Caco-2 (cell line): ENCODE measurements at places on chromosomes 3 and 15. TPM values are rescaled to one million over a fixed set of nuclear protein-coding genes. Genes with fewer than 3 reads are reported as not detected.

The ALS2CL gene
- 11.2 and 15.2 TPM in 2 replicates for total RNA-seq

DNA sequence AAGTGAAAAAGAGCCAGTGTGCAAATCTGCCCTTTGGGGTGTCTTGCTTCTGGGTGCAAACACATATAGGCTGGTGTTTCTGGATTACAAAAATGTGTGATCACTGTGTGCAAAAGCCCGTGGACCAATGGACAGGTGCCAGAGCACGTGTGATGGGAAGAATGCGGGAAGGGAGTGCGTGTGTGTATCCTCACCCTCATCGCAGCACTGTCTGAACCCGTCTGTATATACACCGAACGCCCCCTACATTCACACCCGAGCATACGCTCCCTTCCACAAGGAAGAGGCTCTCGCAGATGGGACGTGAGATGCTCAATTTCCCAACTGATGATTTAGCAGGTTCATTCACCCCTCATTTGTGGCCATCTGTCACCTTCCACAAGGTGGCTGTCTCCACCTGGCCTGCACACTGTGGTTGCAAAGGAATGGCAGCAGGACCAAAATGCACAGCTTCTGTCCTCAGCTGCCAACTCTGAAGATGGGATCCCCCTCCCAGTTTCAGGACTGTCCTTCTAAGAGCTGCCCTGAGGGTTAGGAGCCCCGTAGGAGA is 19.4 kb upstream of the SLC6A1 start:
- no peaks in the 10 kb centered on the region; the same call in 1 of the 2 replicates for H3K27me3 ChIP-seq
- no peak overlapping the region for H3K4me3 ChIP-seq
- no peaks in the 10 kb centered on the region for H3K4me1 ChIP-seq
- H3K27ac ChIP-seq = no peak overlapping the region
- H3K36me3 ChIP-seq = no peaks in the 10 kb centered on the region
- DNase-seq = no peak

DNA sequence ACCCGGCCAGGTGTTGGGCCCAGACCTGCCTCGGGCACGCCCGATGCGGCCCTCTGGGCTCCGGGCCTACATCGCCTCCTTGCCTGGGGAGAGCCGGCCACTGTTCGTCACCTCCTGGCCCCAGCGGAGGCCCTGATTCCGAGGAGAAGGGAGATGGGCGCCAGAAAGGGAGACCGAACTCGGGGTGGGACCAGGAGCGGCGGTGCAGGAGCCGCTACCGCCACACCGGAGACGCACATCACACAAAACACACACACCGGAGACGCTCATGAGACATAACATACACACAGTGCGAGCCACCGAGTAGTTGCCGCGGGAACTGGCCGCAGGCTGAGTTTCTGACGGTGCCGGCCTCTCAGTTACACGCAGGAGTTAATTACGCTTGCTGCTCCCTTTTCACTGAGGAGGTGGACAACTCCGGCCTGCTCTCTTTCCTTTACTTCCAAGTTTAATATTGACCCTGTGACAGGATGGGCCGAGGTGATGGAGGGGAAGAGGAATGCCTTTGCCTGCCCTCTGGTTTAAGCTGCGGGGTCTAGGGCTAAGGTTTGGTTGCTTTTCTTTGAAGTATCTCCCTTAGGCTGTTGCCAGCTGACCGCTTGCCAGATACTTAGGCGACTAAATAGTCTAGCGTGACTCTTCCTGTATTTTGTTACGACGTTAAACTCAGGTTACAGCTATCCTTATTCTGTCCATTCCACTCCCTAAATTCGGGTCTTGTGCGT is 570 bp downstream of the PCNP start:
- peaks cover 26% of the 10 kb centered on the region for H3K4me1 ChIP-seq
- H3K4me3 ChIP-seq = peak overlapping the region; percentile 76
- no peaks in the 10 kb centered on the region for H3K27me3 ChIP-seq
- H3K27ac ChIP-seq = peak overlapping the region; percentile 99
- H3K36me3 ChIP-seq = no peaks in the 10 kb centered on the region

The GOLGA6L10 gene
- 3.4 and 3.8 TPM in 2 replicates for total RNA-seq

- no peak overlapping the region for H3K4me3 ChIP-seq
- no peaks in the 10 kb centered on the region for H3K36me3 ChIP-seq
- H3K4me1 ChIP-seq = 0 out of 2 replicates have a peak, but pooled peaks cover 4% of the 10 kb centered on the region
- H3K27me3 ChIP-seq = no peaks in the 10 kb centered on the region
Measured at GRCh38 chr3:179969525-179969924, 67.2 kb downstream of the PEX5L start.

The BTLA gene
- total RNA-seq = not detected in 2 replicates
